Urinary bladder (tissue), 4 donors: ENCODE measurements at places on chromosomes 5 and 9.

DNA sequence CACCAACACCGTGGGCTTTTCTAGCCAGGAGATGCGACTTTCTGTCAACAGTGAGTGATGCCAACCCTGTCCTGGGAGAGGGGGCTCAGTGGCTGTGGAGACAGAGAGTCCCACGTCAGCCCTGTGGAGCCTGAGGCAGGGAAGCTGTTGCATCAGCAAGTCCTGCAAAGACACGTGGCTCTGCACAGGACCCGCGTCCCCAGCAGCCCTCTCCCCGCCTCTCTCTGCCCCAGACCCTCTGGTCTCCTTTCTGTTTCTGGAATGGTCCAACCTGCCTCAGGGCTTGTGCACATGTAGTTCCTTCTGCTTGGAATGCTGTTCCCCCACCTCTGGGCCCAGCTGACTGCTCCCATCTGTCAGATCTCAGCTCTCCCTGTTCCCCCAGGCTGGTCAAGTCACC, 60.4 kb downstream of the HMCN2 start:
- no peak for DNase-seq

DNA sequence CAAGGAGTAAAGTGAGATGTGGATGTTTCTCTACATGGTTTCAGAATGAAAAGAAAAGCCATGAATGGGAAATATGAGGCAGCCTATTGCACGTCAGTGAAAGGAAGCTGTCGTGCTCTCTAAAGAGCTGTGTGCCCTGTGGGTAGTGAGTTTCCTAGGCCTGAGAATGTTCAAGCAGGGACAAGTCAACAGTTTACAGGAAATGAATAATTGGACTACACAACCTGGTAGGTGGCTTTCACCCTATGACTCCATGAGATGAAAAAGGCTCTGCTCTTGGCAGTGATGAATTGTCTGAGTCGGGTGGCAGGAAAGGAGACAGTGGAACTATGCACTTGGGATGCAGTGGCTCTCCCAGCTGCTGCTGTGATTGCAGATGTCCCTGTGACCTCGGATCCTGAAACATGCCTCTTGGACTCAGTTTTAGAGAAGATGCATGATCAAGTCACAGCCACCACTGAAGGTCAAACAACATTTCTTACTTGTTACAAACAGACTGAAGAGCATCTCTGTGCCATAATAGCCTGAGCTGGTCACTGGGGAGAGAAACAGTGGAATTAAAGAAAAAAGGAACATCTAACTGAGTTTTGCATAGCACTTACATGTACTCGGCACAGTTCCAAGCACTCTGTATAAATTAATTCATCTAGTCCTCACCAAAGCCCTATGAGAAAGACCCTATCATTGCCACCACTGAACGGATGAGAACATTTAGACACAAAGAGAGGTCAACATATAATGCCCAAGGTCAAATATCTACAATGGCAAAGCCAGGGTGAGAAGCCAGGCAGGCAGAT, 293.7 kb downstream of the SPOCK1 start:
- DNase-seq: no peak

- DNase-seq: no peak
These were observed 15.6 kb upstream of the PRKAA1 start for GRCh38 chr5:40813698-40814281.

DNA sequence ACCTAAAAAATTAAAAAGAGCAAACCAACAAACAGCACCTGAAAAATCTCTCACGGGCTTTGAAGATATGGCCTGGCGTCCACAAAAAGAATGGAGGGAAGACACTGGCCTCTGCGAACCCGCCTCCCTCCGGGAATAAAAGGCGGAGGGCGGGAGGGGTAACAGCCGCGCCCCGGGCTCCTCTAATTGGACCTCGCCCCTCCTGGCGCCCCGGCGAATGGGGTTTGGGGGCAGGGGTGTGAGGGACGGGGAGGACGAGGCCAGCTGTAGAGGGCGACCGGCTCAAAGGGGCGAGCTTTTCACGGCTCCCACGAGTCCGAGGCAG, 753 bp downstream of the FANCC start:
- DNase-seq: peak; percentile 40
